Neural progenitor cell (in vitro differentiated cells): ENCODE measurements at places on chromosomes 13 and 19. TPM values are rescaled to one million over a fixed set of nuclear protein-coding genes. Genes with fewer than 3 reads are reported as not detected.

The DAND5 gene
- 0.06 and 0.07 TPM in 2 replicates for total RNA-seq

The NDFIP2 gene
- 16.8 and 25.4 TPM in 2 replicates for total RNA-seq

DNA sequence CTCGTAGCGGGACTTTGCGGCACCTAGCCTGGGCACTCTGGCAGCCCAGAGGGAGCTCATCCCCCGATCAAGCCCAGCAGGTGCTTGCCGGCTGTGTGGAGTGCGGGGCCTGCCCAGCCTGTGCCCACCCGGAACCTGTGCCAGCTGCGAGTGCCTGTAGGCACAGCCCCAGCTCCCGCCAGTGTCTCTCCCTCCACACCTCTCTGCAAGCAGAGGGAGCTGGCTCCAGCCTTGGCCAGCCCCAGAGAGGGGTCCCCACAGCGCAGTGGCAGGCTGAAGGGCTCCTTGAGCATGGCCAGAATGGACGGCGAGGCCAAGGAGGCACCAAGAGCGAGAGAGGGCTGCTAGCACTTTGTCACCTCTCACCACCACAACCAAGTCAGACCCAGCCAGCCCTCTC is 55.5 kb upstream of the C1QTNF9B start:
- H3K4me1 ChIP-seq = no peaks in the 10 kb centered on the region
- no peak overlapping the region for H3K4me3 ChIP-seq
- DNase-seq = no peak
- no peaks in the 10 kb centered on the region for H3K36me3 ChIP-seq

The ZAR1L gene
- total RNA-seq = 2.2 TPM in 1 of 2 replicates, not detected in the other

The CDKN2D gene
- 3.4 and 4.4 TPM in 2 replicates for total RNA-seq

DNA sequence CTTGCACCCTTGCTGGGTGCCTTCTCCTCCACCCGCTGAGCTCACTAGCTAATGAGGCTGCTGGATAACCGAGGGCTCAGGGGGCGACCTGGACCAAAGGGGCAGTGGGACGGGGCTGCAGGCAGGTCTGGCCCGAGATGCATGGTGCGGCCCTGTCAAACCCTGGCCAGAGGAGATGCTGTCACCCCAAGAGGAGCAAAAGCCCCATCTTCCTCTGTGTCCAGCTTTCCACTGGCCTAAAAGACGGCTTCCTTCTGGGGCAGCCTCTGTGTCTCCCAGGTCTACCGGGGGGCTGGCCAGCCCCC is 261.8 kb downstream of the TBC1D4 start:
- DNase-seq = no peak
- H3K27ac ChIP-seq = no peak overlapping the region
- no peaks in the 10 kb centered on the region for H3K27me3 ChIP-seq
- H3K4me3 ChIP-seq = no peak overlapping the region

- H3K27ac ChIP-seq = no peak overlapping the region
- H3K36me3 ChIP-seq = no peaks in the 10 kb centered on the region
- H3K4me1 ChIP-seq = peaks cover under 1% of the 10 kb centered on the region
- no peak for DNase-seq
Measured at GRCh38 chr19:46021531-46022041, 1.3 kb downstream of the PGLYRP1 start.

- DNase-seq = peak; percentile 67
- no peaks in the 10 kb centered on the region for H3K27me3 ChIP-seq
- peaks cover 31% of the 10 kb centered on the region for H3K4me1 ChIP-seq
- H3K36me3 ChIP-seq = peaks cover 15% of the 10 kb centered on the region
Measured at GRCh38 chr13:28297341-28297740, 159.0 kb downstream of the PAN3 start.

DNA sequence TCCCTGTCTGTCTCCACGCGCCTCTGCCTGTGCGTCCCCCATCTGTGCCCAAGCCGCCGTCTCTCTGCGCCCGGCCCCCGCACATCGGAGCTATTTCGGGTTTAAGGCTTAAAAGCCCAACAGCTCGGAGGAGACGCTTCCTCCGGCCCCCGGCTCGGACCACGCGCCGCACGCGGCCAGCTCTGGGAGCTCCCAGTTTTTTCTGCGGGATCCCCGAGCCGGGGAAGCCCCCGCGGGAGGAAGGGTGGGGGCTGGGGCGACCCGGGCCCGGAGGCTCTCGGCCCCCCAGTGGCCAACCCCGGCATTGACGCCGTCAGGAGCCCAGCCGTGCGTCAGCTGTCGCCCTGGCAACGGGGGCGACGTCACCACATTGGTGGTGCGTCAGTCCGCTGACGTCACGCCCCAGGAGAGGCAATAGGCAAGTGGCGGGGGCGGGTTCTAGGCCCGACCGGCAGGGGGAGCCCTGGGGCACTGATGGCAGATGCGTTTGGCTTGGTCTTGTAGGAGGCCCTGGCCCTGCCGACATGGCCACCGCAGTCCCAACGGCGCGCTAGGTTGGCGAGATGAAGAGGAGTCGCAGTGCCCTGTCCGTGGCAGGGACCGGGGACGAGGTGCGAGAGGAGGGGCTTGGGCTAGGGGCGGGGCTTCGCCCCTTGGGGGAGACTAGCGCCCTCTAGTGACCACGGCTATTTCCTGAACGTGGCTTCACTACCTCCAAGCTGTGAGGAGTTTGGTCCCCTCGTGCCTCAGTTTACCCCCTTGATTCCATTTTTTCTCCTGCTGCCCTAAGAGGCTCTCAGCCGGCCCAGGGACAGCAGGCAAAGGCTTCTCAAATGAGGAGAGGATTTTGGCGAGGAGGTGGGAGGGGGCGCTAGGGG is 3.7 kb upstream of the PDE4A start:
- H3K27me3 ChIP-seq = peaks cover 89% of the 10 kb centered on the region
- H3K4me3 ChIP-seq = peak overlapping the region; percentile 47
- peaks cover 13% of the 10 kb centered on the region for H3K4me1 ChIP-seq
- H3K27ac ChIP-seq = no peak overlapping the region
- DNase-seq = peak; percentile 95
- no peaks in the 10 kb centered on the region for H3K36me3 ChIP-seq

The KCNN1 gene
- total RNA-seq = 1.8 and 5.5 TPM in 2 replicates

GRCh38 chr19:16118489-16119033 is 6.9 kb downstream of the RAB8A start:
- no peak for DNase-seq
- H3K27me3 ChIP-seq = no peaks in the 10 kb centered on the region
- no peaks in the 10 kb centered on the region for H3K4me1 ChIP-seq
- H3K27ac ChIP-seq = no peak overlapping the region

The FXYD3 gene
- not detected in 2 replicates for total RNA-seq

- no peaks in the 10 kb centered on the region for H3K4me1 ChIP-seq
- no peak overlapping the region for H3K27ac ChIP-seq
- no peaks in the 10 kb centered on the region for H3K36me3 ChIP-seq
- peak; percentile 17 for DNase-seq
Measured at GRCh38 chr19:21698215-21698614, 69.2 kb downstream of the ZNF100 start.

DNA sequence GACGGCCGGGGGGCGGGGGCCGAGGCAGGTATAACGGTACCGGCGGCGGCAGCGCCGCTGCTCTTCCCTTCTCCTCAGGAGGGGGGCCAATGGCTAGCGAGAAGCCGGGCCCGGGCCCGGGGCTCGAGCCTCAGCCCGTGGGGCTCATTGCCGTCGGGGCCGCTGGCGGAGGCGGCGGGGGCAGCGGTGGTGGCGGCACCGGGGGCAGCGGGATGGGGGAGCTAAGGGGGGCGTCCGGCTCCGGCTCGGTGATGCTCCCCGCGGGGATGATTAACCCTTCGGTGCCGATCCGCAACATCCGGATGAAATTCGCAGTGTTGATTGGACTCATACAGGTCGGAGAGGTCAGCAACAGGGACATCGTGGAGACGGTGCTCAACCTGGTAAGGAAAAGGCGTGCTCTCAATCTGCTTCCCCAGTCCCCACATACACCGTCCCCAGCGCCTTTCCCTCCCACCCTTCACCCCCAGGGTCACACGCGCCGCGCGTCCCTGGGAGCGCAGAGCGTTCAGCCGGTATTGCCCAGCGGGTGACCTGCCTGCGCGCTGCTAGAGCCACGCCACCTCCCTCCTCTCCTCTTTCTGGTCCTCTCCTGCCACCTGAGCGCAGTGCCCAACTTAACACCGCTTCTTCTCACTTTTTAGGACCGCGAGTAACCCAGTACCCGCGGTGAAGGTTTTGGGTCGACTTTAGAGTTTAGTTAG is 814 bp downstream of the NBEA start:
- no peaks in the 10 kb centered on the region for H3K36me3 ChIP-seq
- H3K4me3 ChIP-seq = peak overlapping the region; percentile 93
- H3K27me3 ChIP-seq = no peaks in the 10 kb centered on the region
- H3K27ac ChIP-seq = peak overlapping the region; percentile 92
- peak; percentile 84 for DNase-seq
- peaks cover 35% of the 10 kb centered on the region for H3K4me1 ChIP-seq

The EDNRB gene
- 2.0 and 2.2 TPM in 2 replicates for total RNA-seq

The SRRM5 gene
- 0.25 TPM in 1 of 2 replicates, not detected in the other for total RNA-seq

The NLRP11 gene
- not detected in 2 replicates for total RNA-seq

The NKPD1 gene
- 0.02 and 0.19 TPM in 2 replicates for total RNA-seq

GRCh38 chr13:20988909-20989655 is 72.3 kb downstream of the LATS2 start:
- no peaks in the 10 kb centered on the region for H3K27me3 ChIP-seq
- peaks cover 4% of the 10 kb centered on the region for H3K36me3 ChIP-seq
- H3K27ac ChIP-seq = no peak overlapping the region

The RASGRP4 gene
- total RNA-seq = 0.09 TPM in 1 of 2 replicates, not detected in the other

- H3K4me1 ChIP-seq = peaks cover 40% of the 10 kb centered on the region
- H3K27ac ChIP-seq = peak overlapping the region; percentile 95
- DNase-seq = no peak
- no peaks in the 10 kb centered on the region for H3K27me3 ChIP-seq
Measured at GRCh38 chr13:106101201-106101600, 434.3 kb downstream of the EFNB2 start.

DNA sequence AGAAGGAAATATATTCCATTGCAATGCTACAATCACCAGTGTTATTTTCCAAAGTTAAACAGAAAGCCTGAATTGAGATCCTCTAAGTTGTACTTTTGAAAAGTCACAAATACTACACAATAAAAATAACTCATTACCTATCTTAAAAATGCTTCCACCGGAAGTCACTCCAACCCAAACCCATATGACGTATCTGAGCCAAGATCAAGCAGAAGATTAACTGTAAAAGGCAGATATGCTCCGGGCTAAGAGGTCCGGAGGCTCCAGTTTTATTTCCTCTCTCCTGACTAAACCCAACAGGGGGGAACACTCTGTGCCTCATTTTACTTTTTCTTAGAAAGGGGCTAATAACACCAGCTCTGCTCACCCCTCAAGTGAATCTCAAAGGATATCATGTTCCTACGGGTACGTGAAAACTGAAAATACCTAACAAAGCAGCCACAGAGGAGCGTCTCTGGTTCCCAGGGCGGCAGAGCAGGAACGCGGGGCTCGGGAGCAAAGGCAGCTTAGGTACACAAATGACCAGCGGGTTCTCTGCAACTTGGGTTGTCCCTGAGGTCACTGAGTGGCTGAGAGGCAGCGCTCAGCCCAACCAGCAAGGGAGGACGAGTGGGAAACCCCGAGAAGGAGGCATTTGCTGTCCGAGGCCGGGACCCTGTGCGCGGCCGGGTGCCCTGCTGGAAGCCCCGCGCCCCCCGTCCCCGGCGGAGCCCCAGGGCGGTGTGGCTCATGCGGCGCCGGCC is 750 bp downstream of the RAB20 start:
- DNase-seq = peak; percentile 72
- no peak overlapping the region for H3K27ac ChIP-seq
- H3K27me3 ChIP-seq = peaks cover 62% of the 10 kb centered on the region
